Brain (organoid and tissue), 16 donors: ENCODE measurements at places on chromosomes 16 and 17.
A peak's percentile ranks its signal among the peaks of the same experiment; 100 is the strongest.

GRCh38 chr17:78125138-78125913 lies 3.2 kb downstream of the TMC6 start:
- DNase-seq = no peak

GRCh38 chr16:5722116-5722619 lies 624.6 kb upstream of the EEF2KMT start:
- DNase-seq = no peak

GRCh38 chr16:1326391-1326790 lies 7.1 kb upstream of the BAIAP3 start:
- DNase-seq = no peak

GRCh38 chr16:64846966-64847365 lies 274.9 kb downstream of the CDH11 start:
- no peak for DNase-seq

- no peak for DNase-seq
These were observed 169.0 kb upstream of the ZFHX3 start for GRCh38 chr16:73216932-73217331.

DNA sequence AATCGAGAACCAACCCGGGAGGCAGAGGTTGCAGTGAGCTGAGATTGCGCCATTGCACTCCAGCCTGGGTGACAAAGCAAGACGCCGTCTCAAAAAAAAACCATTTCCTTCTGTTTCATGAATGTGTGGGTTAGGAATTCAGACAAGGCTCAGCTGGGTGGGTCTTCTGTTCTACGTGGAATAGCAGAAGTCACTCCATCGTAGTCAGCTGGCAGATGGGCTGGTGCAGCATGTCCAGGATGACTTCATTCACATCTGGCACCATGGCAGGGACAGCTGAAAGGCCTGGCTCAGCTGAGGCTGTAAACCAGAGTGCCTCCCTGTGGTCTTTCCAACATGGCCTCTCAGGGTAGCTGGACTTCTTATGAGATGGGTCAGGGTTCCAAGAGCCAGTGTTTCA lies 89.0 kb downstream of the C17orf67 start:
- DNase-seq = no peak

GRCh38 chr16:88045820-88046303 lies 94.6 kb downstream of the BANP start:
- DNase-seq = no peak

GRCh38 chr16:82788919-82789318 lies 162.2 kb downstream of the CDH13 start:
- DNase-seq = no peak

- peak; percentile 94 for DNase-seq
These were observed 3.6 kb upstream of the C16orf96 start for GRCh38 chr16:4552541-4552940.

DNA sequence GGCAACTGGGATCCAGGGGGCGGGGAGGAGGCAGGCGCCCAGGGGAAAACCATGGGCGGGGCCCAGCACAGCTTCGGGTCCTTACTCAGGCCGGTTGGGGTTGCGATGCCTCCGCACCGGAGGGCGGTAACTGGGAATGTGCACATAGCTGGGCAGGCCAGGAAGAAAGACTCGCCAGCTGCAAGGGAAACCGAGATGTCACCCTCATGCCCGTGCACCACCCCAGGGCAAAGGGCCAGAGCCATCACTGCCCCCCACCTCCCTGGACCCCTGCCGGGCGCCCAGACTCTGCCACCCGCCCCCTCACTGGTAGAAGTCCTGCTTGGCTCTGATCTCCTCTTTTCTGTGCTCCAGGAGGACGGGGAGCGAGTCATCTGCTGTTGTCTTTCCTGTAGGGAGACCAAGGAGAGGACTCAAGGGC lies 6.7 kb downstream of the ALOX12B start:
- no peak for DNase-seq

GRCh38 chr16:57810197-57811031 lies 8.1 kb upstream of the KIFC3 start:
- no peak for DNase-seq

DNA sequence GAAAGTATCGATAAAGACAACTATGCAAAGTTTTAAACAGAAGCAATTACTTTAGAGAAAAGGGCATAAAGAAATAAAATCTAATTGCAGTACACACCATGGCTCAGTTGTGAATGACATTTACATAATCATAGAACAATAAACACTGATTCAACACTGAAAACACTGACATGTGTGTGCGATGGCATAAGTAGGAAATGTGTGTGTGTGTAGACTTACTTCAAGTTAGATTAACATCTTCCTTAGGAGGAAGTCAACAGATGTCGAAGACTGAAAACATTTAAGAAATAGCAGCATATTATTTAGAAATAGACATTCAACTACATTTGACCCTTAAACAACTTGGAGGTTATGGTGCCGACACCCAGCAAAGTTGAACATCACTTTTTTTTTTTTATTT lies 172.4 kb downstream of the STX8 start:
- DNase-seq = no peak

GRCh38 chr17:72299592-72299991 lies 178.8 kb downstream of the SOX9 start:
- DNase-seq = no peak

GRCh38 chr16:12612598-12613101 lies 191.0 kb downstream of the CPPED1 start:
- no peak for DNase-seq

GRCh38 chr17:8698162-8698971 lies 46.3 kb downstream of the CCDC42 start:
- peak; percentile 34 for DNase-seq

DNA sequence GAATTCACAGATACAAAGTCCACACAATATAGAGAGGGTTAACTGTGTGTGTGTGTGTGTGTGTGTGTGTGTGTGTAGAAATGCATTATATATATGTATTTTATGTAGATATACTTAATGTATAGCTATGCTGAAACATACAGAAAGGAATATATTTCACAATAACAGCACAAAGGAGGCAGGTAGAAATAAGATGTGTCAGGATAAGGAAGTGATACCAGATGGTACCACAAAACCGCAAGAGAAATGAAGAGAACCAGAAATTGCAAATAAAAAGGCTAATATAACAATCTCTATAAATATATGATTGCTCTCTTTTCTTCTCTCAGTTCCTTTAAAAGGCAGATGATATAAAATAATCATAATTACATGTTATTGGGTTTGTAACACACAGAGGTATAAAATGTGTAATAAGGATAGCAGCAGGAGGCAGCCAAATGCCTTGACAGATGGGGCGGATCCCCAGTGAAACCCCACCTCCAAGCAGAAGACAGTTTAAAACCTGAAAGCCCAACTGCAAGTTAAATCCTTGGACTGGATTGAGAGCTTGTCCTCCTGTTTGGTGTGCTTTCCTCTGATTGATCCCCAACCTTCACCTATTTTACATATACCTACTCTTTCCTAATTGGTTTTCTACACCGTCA lies 365.4 kb upstream of the C16orf82 start:
- no peak for DNase-seq

DNA sequence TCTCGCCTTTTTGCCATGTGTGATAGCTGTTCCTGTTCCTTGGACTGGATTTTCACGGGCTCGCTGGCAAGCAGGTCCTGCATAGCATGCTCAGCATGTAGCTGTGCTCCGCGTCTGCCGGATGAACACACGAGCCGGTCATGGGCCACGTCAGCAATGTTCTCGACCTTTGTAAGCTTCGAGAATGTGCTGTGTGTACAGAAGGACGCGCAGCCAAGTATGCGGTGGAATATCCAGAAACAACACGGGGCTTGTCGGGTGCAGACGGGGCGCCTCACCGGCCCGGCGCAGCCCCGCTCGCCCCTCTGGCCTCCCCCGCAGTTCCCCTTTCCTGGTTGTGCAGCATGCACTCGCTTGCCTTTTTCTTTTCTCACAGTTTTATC lies 42.2 kb downstream of the RPTOR start:
- no peak for DNase-seq

DNA sequence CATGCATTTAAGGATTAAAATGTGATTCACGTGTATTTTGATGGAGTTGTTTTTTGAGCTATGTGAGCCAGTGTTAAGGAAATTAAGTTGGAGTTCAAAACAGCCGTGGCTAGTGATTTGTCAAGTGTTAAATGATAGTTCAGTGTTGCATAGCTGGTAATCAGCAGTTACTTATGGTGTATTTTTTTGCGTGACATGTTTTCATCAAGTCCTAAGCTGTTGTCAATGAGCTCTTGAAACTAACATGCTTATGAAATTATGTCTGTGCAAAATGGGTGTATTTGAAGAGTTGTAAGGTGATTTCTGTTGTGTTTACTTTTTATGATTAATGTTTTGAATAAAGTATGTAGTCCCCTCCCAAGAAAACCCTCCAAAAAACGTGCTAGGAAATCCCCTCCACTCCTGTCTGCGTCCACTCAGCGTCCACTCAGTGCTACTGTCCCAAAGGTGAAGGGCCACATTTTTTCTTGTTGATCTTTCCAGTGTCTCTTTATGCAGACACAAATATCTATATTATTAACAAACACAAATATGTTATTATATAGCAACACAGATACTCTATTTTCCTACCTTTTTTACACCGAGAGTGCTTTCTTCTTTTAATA lies 30.0 kb downstream of the USP10 start:
- DNase-seq = no peak

GRCh38 chr16:58018803-58019202 lies 6.8 kb upstream of the MMP15 start:
- no peak for DNase-seq

- no peak for DNase-seq
These were observed 306.0 kb upstream of the CCL2 start for GRCh38 chr17:33949100-33949499.

DNA sequence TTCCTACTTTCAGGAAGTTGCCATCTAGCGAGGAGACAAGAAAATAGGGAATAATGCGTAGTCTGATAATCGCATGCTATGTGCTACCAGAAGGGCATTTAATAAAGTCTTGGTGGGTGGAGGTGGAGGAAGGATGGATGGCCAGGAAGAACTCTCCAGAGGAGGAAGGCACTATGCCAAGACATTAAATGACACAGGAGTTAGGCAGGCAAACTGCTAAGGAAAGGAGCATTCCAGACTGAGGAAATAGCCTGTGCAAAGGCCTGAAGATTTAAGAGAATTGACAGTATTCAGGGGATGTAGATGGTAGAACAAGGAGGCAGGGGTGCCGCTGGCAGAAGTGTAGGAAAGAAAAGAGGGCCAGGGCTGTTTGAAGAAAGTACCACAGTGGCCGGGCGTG lies 19.3 kb upstream of the ARHGAP44 start:
- DNase-seq = no peak

GRCh38 chr17:51121620-51122472 lies 1.2 kb upstream of the SPAG9 start:
- DNase-seq = peak; percentile 53

GRCh38 chr17:13989138-13989537 lies 80.2 kb upstream of the COX10 start:
- peak; percentile 14 for DNase-seq

GRCh38 chr16:1265826-1266225 lies 10.0 kb downstream of the TPSD1 start:
- DNase-seq = no peak

DNA sequence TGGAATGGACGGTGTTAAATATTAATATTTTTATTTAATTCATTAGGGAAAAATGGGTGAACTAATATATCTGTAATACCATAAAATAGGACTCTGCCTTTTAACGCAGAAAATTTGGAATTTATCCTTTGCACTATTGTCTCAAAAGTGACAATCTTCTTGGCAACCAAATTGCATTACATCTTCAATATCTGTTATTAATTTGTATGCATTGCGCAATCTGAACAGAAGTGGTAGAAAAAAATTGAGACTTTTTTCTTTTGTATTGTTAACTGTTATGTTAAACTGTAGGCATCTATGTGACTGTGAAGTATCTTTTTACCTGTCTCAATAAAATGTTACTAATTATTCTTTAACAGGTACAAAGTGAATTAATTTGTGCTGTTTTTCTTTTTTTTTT lies 55.6 kb downstream of the PPM1E start:
- DNase-seq = no peak

- DNase-seq = peak; percentile 50
These were observed 3.0 kb downstream of the SBK1 start for GRCh38 chr16:28295276-28295675.

DNA sequence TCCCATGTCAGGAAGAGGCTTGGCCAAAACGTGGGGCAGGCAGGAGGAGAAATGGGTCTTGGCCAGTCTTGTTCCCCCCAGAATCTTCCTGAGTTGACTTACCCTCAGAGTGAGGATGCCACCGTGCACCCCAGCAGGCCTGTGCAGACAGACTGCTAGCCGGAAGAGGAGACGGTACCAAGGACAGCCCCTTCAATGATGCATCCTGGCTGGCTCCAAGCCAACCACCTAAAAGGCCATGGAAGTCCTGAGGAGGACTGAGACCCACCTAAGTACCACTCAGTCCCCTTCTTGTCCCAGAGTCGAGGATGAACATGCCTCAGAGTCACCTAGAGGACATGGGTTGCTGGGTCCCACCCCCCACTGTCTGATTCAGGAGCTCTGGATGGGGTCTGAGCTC lies 46.7 kb upstream of the RCVRN start:
- no peak for DNase-seq

DNA sequence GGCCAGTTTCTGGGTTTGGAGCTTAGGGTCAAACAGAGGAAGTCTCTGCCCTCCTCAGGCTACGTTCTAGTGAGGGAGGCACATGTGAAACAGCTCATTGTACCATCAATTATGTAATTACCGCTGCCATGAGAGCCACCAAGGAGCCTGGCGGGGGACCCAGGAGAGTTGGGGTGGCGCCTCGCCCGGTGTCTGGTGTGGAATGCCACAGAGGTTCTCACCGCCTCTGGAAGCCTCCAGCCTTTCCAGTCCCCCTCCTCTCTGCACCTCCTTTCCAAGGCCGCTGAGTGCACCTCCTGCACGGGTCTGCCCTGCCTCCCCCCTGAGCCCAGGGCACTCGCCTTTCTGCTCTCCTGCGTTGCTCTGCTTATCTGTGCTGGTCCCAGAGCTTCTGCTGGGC lies 51.4 kb downstream of the SREBF1 start:
- no peak for DNase-seq

- no peak for DNase-seq
These were observed 7.8 kb downstream of the GABARAPL2 start for GRCh38 chr16:75573955-75574354.

DNA sequence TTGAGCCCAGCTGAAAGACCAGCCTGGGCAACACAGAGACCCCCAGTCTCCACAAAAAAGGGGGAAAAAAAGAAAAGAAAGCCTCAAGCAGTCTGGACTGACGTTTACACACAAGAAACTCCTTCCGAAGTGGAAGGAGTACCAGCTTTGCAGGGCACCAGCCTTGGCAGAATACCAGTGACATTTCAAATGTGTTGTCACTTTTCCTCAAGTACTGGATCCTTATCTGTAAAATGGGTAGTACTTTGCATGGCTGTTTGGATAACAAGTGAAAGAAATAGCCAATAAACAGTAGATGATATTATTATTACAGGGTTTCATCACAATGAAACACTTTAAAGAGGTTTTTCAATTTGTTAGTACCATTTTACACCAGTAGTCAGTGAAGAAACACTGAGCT lies 14.2 kb downstream of the YWHAE start:
- no peak for DNase-seq

GRCh38 chr17:49549691-49550678 lies 25.7 kb upstream of the NXPH3 start:
- no peak for DNase-seq

- DNase-seq = no peak
These were observed 110.3 kb upstream of the CDC42EP4 start for GRCh38 chr17:73422121-73422520.
